ENCODE measurements at places on chromosomes 11 and 22.

DNA sequence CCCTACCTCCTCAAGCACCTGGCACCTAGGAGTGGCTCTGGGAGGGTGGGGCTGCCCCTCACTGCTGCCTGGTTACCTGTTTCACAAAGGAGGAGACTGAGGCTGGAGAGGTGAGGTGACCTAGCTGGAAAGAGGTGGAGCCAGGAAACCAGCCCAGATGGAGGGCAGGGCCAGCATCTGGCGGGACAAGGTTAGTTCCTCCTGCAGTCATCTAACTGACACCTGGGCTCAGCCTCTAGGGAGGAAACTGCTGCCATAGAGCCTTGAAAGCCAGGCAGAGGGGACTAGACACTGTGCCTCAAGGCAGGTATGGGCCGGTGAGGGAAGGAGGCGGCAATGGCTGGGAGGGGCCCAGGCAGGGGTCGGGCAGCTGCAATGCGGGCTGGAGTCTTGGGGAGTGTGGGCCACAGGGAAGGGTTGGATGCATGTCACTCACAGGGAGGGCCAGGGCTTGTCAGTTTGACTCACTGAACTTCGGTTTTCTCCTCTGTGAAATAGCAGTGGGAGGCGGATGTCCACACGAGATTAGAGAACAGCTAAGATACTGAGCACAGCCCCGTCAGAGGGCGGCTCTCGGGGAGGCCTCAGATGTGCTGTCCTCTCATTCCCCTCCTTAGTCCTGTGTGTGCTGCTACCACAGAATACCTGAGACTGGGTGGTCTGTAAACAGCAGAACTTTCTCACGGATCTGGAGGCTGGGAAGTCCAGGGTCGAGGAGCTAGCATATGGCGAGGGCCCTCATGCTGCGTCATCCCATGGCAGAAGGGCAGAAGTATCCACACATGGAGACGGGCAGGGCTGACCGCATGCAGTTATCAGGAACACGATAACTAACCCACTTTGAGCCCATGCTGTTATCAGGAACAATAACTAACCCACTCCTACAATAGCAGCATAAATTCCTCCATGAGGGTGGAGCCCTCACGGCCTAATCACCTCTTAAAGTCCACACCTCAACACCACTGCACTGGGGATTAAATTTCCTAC, 16.1 kb downstream of the MGAT3 start:
- no peak for DNase-seq

- DNase-seq = no peak
Observed at GRCh38 chr11:14132312-14132711, 169.8 kb downstream of the SPON1 start.

- DNase-seq = no peak
Observed at GRCh38 chr22:43411040-43411868, 560 bp upstream of the MPPED1 start.

- no peak for DNase-seq
Observed at GRCh38 chr11:74948546-74948897, 369 bp downstream of the XRRA1 start.

GRCh38 chr22:25137577-25138525, 61.8 kb upstream of the CRYBB3 start:
- no peak for DNase-seq

Measured in mammary epithelial cell (primary cell).